ENCODE measurements at places on chromosomes 3 and 15.

DNA sequence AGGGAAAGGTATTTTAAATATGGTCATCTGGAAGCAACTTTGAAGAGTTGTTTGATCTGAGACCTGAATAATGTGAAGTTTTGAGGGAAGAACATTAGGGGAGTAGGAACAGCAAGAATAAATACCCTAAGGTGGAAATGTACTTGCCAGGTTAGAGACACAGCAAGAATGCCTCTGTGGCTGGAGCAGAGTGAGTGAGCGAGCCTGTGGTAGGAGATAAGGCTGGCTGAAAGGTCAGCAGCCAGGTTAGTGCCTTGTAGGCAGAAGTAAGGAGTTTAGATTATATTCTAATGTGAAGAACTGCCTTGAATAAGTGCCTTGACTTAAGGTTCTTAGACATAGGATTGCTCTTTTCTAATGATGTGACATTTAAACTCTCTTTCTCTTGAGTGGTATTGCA lies 18.3 kb downstream of the LRRC49 start:
- DNase-seq, result no peak

DNA sequence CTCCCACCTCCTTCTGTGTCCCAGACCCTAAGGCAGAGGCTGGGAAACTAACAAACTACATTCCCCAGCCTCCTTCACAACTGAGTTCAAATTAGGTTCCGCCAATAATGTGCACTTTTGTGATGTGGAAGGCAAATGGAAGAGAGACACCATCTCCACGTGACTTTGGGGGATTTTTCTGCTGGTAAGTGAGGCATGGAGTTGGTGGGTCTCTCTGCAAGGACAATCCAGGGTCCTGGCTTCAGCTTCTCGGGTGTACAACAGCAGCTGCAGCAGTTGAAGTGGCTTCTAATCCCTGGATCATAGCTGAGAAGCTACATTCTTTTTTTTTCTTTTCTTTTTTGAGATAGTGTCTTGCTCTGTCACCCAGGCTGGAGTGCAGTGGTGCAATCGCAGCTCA lies 58.9 kb upstream of the GATA2 start:
- DNase-seq, result no peak

- DNase-seq, result no peak
Observed at GRCh38 chr3:197027896-197028727, 1.5 kb downstream of the MELTF start.

DNA sequence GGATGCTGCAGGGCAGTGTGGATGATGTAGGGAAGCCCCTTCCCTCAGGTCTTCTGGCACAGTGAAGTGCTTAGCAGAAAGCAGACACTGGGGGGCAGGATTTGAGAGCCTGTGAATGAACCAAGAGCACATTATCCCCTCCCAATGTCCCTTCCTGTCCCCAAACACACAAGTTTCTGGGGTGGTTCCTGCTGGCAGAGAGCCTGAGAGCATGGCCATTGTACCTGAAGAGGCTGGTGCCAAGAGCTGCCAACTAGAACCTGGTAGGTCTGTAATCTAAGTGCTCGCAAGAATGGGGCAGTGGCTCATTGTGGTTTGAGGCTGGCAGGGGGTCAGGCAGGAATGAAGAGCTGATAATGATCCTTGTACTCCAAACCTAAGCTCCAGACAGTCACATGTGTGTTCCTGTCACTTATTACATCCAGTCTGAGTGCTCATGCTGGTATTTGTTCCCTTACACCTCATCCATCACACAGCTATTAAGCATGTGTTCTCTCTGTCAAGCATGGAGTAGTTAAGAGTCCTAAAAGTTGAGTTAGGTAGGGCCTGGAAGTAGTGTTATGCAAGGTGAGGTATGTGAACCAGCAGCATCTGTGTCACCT lies 6.7 kb upstream of the CCR1 start:
- DNase-seq, result no peak

DNA sequence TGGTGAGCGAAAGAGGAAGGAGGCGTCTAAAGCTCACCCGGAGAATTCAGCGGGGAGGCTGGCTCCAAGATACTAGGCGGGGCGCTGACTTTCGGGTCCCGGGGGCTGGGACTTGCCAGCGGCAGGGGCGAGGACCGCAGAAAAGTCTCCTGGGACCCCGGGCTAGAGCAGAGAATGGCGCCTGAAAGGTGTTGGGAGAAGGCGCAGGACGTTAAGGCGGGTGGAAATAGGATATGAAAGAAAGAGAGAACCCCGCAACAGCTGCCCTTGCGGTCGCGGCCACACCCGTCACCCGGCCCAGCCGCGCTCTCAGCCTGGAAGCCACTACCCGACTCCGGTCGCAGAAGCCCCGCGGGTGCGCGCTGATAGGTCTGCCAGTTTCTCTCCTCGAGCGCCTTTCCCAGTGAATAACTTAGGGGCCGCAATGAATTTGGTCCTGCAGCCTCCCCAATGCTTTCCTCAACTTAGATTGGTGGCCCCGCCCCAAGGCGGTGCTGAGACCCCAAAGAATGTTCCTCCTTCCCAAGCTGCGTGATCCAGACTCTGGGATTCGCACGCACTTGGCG lies 604 bp downstream of the LTK start:
- DNase-seq, result no peak

DNA sequence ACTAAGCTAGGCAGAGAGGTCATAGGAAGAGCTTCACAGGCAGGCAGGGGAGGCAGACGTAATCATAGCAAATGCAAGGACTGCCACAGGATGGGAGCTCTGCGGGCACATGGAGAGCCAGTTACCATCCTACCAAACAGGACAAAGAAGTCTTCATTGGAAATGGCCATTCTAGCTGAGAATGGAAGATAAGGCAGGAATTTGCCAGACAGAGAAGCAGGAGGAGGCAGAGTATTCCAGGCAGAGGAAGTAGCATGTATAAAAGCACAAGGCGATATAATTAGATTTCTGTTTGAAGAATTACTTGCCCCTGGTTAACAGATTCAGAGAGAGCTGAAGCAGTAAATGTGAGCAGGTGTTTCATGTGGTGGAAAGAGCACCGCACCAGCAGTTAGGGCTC lies 3.5 kb upstream of the SEMA5B start:
- no peak for DNase-seq

- no peak for DNase-seq
Observed at GRCh38 chr3:63921741-63922482, 9.7 kb upstream of the SCAANT1 start.

DNA sequence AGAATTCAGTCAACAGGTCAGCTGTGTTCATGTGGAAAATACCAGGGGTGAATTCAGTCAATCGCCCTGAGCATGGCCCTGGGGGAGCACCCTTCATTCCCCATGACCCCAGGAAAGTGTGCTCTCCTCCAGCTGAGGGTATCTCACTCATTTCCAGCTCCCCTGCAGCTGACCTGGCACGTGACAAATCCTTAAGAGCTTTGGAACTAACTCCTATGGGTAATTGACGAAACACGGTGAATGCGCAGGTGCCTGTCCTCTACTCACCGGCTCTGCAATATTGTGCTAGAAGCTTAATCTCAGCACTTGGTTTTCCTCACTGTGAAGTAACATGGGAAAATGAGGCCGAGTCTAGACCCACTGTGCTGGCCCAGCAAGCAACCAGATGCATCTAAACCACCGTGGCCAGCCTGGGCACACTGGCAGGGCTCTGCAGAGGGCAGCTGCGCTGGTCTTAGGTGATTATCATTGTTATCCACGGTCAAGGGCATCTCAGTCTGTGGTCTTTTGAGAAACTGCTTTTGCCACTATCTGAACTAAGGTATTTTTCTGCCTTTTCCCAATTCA lies 63.1 kb downstream of the SPSB4 start:
- no peak for DNase-seq

DNA sequence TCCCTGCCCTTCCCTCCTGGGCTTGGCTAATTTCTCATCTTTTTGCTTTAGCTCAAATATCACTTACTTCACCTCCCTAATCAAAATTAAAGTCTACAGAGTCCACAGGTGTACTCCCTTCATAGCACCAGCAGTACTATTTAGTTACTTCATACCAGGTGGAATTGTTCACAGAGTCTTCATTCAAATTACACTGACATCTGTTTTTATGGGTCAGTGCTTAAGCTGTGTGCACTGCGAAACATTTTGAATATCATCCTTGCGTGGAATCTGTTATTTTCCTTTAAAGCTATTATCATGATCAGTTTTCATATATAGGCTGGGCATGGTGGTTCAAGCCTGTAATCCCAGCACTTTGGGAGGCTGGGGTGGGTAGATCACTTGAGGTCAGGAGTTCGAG lies 2.7 kb upstream of the SERF2 start:
- no peak for DNase-seq

- DNase-seq, result no peak
Observed at GRCh38 chr3:114974387-114974786, 172.7 kb downstream of the ZBTB20 start.

- peak; percentile 21 for DNase-seq
Observed at GRCh38 chr15:26197719-26198118, 334.6 kb upstream of the ATP10A start.

GRCh38 chr3:24829011-24829581 lies 334.4 kb upstream of the THRB start:
- peak; percentile 12 for DNase-seq

DNA sequence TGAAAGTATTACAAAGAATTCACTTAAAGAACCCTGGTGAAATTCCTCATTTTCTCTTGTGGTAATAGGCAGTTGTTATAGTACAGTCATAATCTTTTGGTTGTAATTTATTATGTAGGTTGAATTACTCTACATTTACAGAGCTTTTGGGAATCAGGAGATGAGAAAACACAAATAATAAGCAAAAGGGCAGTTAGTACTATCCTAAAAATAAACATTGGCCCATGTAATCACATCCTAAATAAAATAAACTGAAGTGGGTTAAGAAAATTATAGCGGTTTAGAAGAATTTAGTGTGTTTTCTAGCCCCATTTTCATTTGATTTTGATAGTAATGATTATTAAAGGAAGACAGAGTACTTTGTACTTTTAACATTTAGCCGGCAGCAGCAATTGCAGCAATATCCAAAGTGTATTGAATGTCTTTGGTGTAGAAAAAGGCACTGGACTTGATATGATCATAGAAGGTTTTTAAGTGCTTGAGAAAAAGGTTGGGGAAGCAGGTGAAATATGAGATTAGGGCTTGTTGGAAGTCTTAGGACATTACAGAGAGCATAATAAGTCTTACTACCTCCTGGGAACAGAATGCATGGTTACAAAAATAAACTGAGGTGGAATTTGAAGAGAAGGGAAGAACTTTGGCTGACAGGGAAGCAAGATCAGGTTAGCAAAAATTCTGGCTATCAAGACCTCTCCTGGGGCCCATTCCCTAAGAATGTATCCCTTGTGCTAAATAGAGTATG lies 79.9 kb downstream of the MBNL1 start:
- DNase-seq, result peak; percentile 33

DNA sequence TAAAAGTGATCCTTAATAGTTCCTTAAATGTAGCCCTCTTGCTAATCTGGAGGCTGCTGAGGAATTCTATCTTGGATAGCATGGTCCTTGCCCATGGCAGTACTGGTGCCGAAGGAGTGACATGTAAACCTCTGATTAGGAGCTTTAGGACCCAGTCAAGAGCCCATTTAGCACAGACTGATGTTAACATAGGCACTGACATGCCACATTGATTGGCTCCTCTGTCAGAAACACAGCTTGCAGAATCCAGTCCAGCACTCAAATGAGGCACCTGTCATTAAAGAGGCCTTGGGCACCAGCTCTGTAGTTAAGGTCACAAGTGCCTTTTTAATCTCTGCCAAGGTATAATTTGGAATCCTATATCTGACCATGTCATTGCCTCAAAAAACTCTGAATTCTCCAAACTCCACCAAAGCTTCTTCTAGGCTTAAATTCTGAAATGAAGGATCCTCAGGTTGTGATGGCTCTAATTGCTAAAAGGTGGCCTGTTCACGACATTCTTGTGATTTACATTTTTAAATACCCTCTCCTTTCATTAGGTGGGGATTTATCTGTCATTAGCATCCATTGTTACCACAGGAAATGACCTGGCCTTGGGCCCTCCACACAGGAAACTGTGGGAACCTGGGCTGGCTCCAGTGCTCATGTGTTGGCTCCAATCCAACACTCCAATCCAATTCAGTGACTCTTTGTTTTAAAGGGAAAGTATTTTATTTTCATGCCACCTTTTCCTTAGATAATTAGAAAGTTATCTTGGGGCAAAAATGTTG lies 57.3 kb upstream of the RNF7 start:
- peak; percentile 36 for DNase-seq

GRCh38 chr3:127888156-127888555 lies 26.9 kb upstream of the KBTBD12 start:
- DNase-seq, result no peak

GRCh38 chr15:59723687-59724346 lies 34.7 kb upstream of the BNIP2 start:
- no peak for DNase-seq

GRCh38 chr15:33451385-33451784 lies 140.6 kb downstream of the RYR3 start:
- DNase-seq, result no peak

DNA sequence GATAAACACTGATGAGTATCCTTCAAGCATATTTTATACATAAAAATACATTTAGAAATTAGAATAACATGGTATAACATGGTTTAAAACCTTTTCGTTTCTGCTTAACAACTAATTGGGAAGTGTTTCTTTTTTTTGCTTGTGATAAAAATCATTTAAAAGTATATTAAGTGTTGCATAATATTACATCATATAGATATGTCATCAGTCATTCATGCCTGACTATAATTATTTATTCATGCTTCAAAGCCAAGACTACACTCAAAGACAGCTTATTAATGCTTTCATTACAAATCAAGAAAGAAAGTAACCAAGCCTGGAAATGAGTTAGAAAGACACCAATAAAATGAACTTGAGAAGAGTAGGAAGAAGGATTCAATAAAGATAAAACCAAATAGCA lies 136.6 kb upstream of the TP63 start:
- DNase-seq, result no peak

DNA sequence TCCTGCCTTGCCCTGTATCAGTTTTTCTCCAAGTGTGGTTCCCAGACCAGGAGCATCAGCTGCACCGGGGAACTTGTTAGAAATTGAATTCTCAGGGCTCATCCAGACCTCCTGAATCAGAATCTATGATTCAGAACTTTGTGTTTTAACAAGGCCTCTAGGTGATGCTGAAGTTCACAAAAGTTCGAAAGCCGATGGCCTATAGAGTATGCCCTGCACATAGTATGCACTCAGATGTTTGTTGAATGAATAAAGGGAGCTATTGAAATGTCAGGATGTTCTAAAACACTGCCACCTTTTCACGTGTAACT lies 664 bp upstream of the LARP6 start:
- DNase-seq, result no peak

DNA sequence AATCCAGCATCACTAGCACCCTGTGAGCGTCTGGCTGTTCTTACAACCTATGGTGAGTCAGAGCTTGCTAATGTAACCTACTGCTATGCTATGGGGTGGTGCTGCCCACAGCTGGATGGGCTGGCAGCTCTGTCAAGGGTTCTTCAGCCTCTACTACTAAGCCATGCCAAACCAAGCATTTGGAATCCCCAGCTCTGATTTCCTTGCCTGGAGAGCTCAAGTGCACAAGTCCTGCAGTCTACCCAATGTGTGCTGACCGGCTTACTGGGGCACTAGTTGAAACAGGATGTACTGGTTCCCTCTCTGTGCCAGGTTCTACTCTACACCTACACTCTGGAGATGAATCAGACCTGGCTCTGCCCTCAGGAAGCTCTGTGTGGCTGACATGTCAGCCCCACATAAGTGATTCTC lies 4.2 kb downstream of the TEX264 start:
- DNase-seq, result no peak

Data from muscle of back (tissue), 13 donors.